ENCODE measurements at places on chromosomes 6 and 20.

DNA sequence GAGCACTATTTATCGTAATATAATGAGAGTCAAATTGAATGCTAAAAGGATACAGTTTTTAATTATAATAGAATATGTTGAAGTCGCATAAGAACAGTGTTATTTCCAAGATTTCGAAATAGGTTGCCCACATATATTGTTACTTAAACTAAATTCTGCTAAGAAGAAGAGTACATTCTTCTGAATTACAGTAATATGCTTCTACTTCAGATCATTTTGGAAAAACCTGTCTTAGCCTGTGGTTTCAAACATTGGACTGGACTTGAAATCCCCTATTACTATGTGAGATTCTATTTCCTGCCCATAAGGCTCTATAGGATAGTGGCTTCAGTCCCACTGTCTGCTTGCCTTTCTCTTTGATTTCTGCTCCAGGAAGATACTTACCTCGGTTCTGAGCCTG is 137.2 kb downstream of the B3GAT2 start:
- no peak for DNase-seq

DNA sequence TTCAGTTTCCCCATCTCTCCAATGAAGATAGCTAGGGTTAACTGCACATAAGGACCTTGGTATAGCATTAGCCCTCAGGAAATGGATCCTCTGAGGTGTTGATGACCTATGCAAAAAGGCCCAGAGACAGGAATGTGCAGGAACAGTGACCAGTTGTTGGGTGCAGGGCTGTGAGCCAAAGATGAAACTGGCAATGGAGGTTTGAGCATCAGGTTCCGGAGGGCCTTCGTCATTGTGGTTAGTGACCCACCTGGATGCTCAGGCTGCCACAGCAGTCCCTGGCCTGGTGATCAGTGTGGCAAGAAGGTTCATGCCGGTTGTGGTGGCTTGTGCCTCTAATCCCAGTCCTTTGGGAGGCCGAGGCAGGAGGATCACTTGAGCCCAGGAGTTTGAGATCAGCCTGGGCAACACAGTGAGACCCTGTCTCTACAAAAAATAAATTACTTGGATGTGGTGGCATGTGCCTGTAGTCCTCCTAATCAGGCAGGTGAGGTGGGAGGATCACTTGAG is 43.7 kb downstream of the TM9SF4 start:
- DNase-seq: no peak

GRCh38 chr20:10761232-10761631 is 87.4 kb upstream of the JAG1 start:
- DNase-seq: no peak

DNA sequence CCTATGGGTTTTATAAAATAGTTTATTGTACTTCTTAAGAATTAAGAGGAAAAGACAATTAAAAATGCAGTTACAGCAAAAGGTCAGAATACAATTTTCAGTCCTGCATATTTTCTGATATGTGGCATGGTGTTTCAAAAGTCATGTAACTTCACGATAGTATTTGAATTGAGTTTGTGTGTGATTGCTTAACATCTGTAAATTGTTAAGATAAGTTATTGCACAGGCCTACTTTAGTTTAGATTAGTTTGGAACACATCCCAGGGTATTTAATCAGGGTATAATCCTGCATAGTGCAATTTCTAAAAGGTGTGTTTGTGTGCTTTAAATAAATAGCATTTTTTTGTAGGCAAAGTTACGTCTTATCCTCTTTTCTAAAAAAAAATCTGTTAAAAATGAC is 289.6 kb downstream of the RIMS1 start:
- no peak for DNase-seq

DNA sequence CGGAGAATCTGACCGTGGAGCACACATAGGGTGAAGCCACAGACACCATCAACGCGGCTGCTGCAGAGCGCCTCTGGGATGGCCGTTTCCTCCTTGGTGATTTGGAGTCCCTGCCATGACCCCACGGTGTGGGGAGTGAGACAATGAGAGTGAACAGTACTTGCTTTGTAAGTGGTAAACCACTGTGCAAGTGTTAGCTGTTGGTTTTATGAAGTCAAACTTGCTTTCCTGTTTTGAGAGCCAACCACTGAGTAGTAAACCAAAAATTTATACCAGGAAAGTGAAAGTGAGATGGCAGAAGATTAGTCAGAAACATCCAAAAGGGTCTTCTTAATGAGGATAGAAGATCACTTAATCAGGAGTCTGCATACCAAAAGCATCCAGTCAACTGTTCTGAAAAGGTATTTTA is 160.7 kb downstream of the FOXC1 start:
- no peak for DNase-seq

DNA sequence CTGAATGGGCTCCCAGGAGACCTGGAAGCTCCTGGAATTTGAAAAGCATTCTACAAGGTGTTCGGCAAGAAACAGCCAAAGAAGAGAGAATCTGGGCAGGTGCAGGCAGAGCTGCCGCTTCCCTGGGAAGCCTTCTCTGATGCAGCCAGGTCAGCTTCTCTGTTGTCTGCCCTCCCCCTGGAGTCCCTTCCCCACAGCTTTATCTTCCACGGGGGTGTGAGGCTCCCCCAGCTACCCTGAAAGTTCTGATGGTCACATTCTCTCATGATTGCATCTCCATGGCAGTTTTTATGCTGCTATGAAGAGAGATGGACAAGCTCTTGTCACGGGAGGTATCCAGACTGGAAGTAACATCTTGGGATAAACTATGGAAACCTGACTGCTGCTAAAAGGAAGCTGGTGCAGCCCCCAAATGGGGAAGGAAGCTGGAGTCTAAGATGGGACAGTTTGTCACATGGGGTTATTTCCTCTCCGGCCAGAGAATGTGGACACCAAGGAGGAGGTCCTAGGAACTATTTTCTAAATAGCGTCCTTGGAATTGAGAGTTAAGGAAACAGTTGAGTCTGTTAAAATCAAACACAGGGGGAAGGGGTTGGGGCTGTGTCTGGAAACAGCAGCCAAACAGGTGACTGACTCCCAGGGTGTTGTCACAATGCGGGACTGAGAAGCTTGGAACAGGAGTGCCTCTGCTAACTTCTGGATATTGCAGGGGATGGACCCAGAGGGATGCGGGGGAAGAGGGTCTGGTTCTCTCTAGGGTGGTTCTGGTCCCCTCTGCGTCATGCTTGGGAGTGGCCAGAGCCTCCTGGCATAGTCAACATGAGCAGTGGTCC is 91.1 kb downstream of the ASXL1 start:
- DNase-seq: no peak

GRCh38 chr20:61929971-61930666 is 135.6 kb downstream of the TAF4 start:
- no peak for DNase-seq

GRCh38 chr20:52722926-52723688 is 249.1 kb upstream of the TSHZ2 start:
- DNase-seq: no peak

DNA sequence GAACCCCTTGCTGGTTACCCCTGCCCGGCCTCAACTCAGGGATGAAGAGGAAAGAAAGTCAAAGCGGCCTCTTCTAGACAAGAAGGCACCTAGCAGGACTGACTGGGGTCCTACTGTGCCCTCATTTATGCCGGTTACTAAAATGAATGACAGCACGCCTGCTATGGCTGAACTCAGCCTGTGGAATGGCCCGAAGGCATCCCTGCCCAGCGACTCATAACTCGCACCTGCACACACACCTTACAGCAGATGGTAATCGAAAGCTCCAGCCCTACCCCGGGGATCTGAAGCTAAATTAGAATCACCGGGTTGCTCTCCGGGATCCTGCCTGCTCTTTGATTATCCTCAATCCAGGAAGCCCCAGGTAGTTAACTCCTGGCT is 747 bp upstream of the TXNDC5 start:
- DNase-seq: no peak

- no peak for DNase-seq
These were observed 53.7 kb downstream of the BMP7 start for GRCh38 chr20:57212534-57213276.

DNA sequence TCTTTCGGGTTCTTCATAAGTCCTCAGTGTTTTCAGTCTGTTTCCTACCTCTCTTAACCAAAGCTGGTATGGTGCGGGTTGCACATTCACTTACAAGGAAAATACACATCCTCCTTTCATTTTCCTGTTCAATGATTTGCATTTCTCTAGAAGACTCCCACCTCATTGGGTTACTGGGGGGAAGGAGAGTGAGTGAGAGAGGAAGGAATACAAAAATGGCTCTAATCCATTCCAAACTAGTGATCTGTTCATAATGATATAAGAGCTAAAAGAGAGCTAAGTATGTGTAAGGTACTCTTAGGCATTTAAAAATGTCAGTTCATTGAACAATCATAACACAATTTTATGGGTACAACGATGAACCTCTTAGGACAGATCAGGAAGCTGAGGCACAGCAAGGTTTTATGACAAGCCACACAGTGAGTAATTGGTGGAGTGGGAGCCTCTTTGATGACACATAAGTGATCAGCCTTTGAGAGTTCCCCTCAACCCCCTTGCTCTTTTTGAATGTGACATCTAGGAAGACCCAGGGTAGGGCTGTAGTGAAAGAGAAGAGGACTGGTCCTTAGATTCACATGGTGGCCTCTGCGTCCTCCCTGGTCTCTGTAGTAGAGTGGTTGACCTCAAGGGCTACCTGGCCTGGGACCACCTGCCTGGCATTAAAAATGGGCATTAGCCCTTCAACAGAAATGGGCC is 328.4 kb upstream of the SOX4 start:
- DNase-seq: no peak

DNA sequence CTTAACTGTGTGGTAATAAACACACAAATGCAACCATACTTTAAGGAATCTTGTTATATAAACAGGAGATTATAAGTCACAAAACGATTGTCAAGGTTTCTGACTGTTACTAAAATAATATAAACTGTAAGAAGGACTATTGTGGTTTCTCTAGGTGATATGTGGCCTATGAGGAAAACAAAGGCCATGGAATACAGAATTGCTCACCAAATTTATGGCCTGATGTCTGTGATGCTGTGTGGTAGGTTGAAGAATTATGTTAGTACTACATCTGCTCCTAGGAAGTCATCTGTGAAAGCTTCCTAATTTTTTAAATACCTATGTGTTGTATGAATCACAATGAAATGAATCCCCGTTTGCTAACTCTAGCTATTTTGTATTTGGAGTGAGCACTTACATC is 875.4 kb upstream of the MAP3K7 start:
- DNase-seq: no peak

DNA sequence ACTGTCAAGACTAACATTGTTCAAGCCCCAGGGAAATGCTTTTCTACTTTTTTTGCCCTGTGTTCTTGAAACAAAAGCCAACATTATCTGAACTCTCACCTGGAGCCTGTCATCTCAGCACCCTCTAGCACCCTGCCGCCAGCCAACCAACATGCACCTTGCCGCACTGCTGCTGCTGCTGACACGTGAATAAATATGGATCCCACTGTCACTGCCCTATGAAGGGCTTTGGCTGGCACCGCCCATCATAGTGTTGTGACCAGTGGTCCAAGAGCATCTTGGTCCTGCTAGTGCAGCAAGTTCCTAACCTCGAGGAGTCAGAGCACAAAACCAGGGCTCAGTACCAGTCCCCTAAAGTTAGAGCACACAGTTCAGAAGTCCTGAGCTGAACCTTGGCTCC is 41.6 kb downstream of the CENPW start:
- DNase-seq: no peak

- no peak for DNase-seq
These were observed 20.7 kb downstream of the PRPF6 start for GRCh38 chr20:64001607-64002011.

Data from CD4-positive, alpha-beta T cell treated with Interferon alpha-2 for 1 hour (primary cell).